ENCODE measurements at places on chromosomes 13 and 19.

- H3K4me1 ChIP-seq = peaks cover 2% of the 10 kb centered on the region
- H3K27me3 ChIP-seq = no peaks in the 10 kb centered on the region
- peak overlapping the region; percentile 45 for H3K27ac ChIP-seq
These were observed 311.3 kb downstream of the DLEU7 start for GRCh38 chr13:50531917-50532899.

- peak; percentile 96 for DNase-seq
- H3K27ac ChIP-seq = peak overlapping the region; percentile 63
- peaks cover 29% of the 10 kb centered on the region for H3K27me3 ChIP-seq
- H3K4me1 ChIP-seq = peaks cover 19% of the 10 kb centered on the region
- H3K36me3 ChIP-seq = peaks cover 6% of the 10 kb centered on the region
These were observed 1.7 kb upstream of the PCDH17 start for GRCh38 chr13:57629821-57630235.

DNA sequence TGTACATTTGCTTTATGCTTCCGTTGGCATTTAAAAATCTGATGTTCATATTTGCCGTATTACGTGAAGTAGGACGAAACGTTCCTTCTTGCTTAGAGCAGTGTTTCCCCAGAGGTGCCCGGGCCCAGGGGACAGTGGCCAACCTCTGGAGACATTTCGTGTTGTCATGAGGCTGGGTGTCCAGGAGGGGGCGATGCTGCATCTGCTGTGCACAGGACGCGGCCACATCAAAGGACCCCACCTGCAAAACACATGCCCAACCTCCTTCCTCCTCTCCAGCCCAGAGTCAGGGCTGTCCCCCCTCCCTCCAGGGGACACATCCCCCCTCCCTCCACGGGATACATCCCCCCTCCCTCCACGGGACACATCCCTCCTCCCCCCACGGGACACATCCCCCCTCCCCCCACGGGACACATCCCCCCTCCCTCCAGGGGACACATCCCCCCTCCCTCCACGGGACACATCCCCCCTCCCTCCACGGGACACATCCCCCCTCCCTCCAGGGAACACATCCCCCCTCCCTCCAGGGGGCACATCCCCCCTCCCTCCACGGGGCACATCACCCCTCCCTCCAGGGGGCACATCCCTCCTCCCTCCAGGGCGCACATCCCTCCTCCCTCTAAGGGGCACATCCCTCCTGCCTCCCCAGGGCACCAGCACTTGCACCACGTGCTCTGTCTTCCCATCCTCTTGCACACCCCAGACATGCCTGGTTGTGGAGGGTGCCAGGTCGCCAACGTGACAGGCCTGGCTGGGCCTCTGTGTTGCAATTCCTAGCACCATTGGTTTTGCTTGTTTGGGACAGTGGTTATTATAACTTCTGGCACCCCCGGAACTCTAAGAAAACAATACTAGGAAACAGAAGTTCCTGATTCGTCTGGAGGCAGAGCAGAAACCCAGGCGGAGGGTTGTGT is 46.7 kb downstream of the GAS6 start:
- peak; percentile 85 for DNase-seq
- H3K27me3 ChIP-seq = peaks cover 6% of the 10 kb centered on the region
- no peak overlapping the region for H3K4me3 ChIP-seq
- H3K4me1 ChIP-seq = no peaks in the 10 kb centered on the region
- peak overlapping the region; percentile 67 for H3K27ac ChIP-seq

DNA sequence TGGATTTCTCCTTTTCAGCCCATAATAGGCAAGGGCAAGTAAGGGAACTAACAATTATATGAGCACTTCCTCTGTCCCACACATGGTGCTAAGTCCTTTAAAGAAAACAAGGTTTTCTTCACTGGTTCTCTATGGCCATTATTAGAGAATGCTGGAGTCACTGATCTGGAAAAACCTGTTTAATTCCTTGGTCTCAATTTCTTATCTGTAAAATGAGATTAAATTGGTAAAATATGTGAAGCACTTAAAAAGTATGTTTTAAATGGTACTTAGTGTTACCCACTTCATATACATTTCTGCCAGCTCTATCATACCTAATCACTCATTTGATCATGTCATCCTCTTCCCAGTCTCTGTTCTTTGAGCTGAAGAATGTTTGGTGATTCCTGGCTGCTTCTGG is 39.4 kb downstream of the LRCH1 start:
- no peaks in the 10 kb centered on the region for H3K36me3 ChIP-seq
- H3K27ac ChIP-seq = peak overlapping the region; percentile 22
- DNase-seq = no peak
- H3K27me3 ChIP-seq = no peaks in the 10 kb centered on the region

DNA sequence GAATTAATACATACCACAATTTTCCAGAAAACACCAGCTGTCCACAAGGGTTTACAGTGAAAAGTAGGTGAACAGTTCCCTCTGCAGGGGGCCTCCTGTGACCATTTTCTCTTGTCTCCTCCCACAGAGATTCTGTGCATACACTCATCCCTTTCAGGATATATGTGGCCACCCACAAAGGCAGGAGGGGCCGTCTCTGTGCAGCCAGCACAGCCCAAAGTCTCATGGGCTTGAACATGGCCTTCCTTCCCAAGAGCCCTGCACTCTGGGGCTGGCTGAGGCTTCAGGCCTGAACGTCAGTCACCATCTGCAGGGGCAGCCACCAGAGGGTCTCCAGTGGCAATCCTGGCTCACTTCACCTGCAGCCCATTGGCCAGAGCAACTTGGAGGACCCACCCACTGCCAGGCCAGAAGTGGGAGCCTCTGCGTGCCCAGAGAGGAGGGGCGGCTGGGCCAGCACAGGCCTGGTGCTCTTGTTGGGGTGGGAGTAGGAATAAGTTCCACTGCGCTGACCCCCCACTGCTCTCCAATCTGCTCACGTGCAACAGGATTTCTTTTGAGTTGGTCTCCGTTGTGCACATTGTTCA is 25.1 kb downstream of the TMEM161A start:
- no peak for DNase-seq
- H3K27ac ChIP-seq = no peak overlapping the region
- no peak overlapping the region for H3K4me3 ChIP-seq
- peaks cover 4% of the 10 kb centered on the region for H3K36me3 ChIP-seq
- H3K27me3 ChIP-seq = peaks cover 15% of the 10 kb centered on the region
- H3K4me1 ChIP-seq = peaks cover 3% of the 10 kb centered on the region

- no peak for DNase-seq
- no peak overlapping the region for H3K27ac ChIP-seq
- H3K4me3 ChIP-seq = no peak overlapping the region
- peaks cover 15% of the 10 kb centered on the region for H3K4me1 ChIP-seq
- H3K36me3 ChIP-seq = peaks cover 2% of the 10 kb centered on the region
These were observed 481.4 kb downstream of the SUCLA2 start for GRCh38 chr13:47519626-47520025.

All from progenitor cell of endocrine pancreas (in vitro differentiated cells).